ENCODE measurements at places on chromosomes 13 and 19. TPM values are rescaled to one million over a fixed set of nuclear protein-coding genes. Genes with fewer than 3 reads are reported as not detected.

GRCh38 chr19:8151767-8152035 lies 2.3 kb upstream of the FBN3 start:
- DNase-seq = no peak

- DNase-seq = no peak
Measured at GRCh38 chr13:79407349-79407979, 1.4 kb upstream of the RBM26 start.

DNA sequence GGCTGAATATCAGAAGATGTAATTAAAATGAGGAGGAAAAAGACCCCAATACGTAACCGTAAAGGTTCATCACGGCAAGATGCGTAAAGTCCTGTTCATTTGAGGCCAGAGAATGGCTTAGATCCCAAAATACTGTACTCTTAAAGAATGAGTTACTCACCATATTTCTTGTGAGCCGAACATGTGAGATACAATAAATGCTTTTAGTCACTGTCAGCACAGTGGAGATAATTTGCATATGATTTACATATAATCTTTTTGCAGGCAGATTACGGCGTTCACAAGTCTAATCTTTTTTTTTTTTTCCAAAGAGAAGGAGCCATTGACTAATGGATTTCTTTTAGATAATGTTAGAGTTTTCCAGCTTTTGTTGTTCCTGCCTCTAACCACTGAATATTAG lies 28.4 kb downstream of the AMER2 start:
- no peak for DNase-seq

DNA sequence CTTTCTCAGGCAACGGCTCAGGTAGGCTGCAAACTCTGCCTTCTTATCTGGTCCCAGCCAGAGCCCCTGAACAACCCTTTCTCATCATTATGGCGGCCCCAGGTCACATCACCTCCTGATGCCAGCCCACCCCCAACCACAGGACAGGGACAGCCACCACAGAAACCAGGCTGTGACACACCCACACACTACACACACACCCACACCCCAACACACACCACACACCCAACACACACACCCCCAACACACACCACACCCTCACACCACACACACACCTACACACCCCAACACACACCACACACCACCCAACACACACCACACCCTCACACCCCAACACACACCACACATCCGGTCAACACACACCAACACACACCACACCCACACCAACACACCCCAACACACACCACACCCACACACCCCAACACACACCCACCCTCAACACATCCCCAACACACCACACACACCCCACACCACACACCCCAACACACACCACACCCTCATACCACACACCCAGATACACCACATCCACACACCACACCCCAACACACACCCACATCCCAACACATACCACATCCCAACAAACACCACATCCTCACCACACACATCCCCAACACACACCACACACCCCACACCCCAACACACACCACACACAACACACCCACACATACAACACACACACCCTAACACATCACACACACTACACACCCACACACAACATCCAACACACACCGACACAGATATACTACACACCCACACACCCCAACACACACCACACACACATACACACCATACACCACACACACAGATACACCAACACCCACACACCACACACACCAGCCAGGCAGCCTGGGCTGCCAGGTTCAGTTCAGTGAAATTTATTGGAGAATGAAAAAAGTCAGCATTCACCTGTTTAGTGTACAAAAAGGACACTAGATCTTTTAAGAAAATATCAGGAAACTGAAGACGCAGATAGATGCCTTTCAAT lies 4.2 kb upstream of the ISYNA1 start:
- no peak for DNase-seq

- no peak for DNase-seq
Measured at GRCh38 chr19:19053508-19054314, 10.1 kb upstream of the SLC25A42 start.

LPAR6 gene
- 20.2 TPM for polyA plus RNA-seq

ANGPTL8 gene
- polyA plus RNA-seq = not detected

CFAP97D2 gene
- not detected for polyA plus RNA-seq
